ENCODE measurements at places on chromosomes 2 and 18. TPM values are rescaled to one million over a fixed set of nuclear protein-coding genes. Genes with fewer than 3 reads are reported as not detected.

Gene HTR2B
- polyA plus RNA-seq: 1.2 TPM

Gene CTDP1
- polyA plus RNA-seq: 10.0 TPM

Gene LCT
- not detected for polyA plus RNA-seq

Gene GPD2
- 20.7 TPM for polyA plus RNA-seq

Gene POTEC
- not detected for polyA plus RNA-seq

Gene CDKL4
- not detected for polyA plus RNA-seq

Gene CMPK2
- not detected for polyA plus RNA-seq

Gene KCNE4
- polyA plus RNA-seq: 12.5 TPM

Gene SLC38A11
- polyA plus RNA-seq: 0.52 TPM

Gene IL1R2
- 0.35 TPM for polyA plus RNA-seq

Gene AOX1
- polyA plus RNA-seq: 7.9 TPM

Gene CGREF1
- polyA plus RNA-seq: 0.74 TPM

Measured in AG04450 (cell line).